Spinal cord (tissue), 10 donors: ENCODE measurements at places on chromosomes 2 and 18. TPM values are rescaled to one million over a fixed set of nuclear protein-coding genes. Genes with fewer than 3 reads are reported as not detected.

PSD4 gene
- polyA plus RNA-seq: 4.2 TPM

ANKRD30B gene
- 0.81 TPM for polyA plus RNA-seq

DNER gene
- polyA plus RNA-seq: 359 TPM

GREB1 gene
- polyA plus RNA-seq: 12.8 TPM

COL5A2 gene
- polyA plus RNA-seq: 45.5 TPM

GCKR gene
- polyA plus RNA-seq: 1.7 TPM

MOCOS gene
- polyA plus RNA-seq: 0.76 TPM

TRABD2A gene
- polyA plus RNA-seq: 0.65 TPM

COL4A3 gene
- polyA plus RNA-seq: 1.3 TPM

BOLL gene
- 0.08 TPM for polyA plus RNA-seq

IL18R1 gene
- 0.59 TPM for polyA plus RNA-seq

CD207 gene
- polyA plus RNA-seq: not detected

COL4A4 gene
- 1.8 TPM for polyA plus RNA-seq

HOXD11 gene
- 0.39 TPM for polyA plus RNA-seq

CHPF gene
- 86.6 TPM for polyA plus RNA-seq

CHST10 gene
- 41.6 TPM for polyA plus RNA-seq

NPPC gene
- polyA plus RNA-seq: 33.2 TPM

SULT1C4 gene
- 35.1 TPM for polyA plus RNA-seq

NEU2 gene
- polyA plus RNA-seq: not detected

MC2R gene
- polyA plus RNA-seq: not detected

ATP6V1B1 gene
- polyA plus RNA-seq: 0.40 TPM

CPO gene
- 0.53 TPM for polyA plus RNA-seq

PRSS56 gene
- polyA plus RNA-seq: 4.8 TPM

CTAGE1 gene
- not detected for polyA plus RNA-seq

HTR2B gene
- 0.26 TPM for polyA plus RNA-seq

PROM2 gene
- polyA plus RNA-seq: 2.4 TPM
